ENCODE measurements at places on chromosomes 6 and 20. TPM values are rescaled to one million over a fixed set of nuclear protein-coding genes. Genes with fewer than 3 reads are reported as not detected.

The SSTR4 gene
- total RNA-seq: not detected

DNA sequence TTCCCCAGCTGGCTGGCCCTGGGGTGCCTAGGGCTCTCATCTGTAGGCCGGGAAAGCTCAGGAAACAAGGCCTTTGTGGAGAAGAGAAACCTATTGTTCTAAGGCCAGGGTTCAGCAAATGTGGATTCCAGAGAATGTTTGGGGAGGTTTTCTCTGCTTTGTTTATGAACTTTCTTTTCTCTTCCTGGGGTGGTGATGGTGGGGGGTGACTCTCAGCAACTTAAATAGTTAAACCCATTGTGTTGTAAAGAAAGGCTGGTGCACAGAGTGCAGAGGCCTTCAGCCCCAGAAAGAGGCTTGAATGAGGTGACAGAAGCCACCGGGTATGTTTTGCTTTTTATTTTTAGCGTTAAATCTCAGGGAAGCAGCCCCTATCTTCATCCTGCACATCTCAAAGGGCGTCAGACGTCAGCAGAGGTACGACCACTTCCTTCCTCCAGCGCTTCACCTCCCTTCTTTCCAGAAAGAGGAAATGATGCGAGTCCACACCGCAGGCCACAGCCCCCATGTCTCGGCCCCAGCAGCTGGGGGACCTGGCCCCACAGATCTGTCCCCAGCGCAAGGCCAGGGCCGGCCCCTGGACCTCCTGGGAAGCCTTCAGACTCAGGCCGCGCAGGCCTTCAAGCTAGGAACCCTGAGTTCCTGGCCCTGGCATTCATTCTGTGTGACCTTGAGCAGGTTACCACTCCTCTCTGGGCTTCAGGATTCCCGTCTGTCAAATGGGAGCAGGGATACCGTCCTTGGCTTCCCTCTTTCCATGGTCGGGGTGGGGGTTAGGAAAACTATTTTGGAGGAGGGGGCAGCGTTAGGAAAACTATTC lies 605 bp upstream of the PPP1R16B start:
- DNase-seq: peak; percentile 87

GRCh38 chr20:9071976-9072726 lies 3.3 kb downstream of the PLCB4 start:
- DNase-seq: no peak

DNA sequence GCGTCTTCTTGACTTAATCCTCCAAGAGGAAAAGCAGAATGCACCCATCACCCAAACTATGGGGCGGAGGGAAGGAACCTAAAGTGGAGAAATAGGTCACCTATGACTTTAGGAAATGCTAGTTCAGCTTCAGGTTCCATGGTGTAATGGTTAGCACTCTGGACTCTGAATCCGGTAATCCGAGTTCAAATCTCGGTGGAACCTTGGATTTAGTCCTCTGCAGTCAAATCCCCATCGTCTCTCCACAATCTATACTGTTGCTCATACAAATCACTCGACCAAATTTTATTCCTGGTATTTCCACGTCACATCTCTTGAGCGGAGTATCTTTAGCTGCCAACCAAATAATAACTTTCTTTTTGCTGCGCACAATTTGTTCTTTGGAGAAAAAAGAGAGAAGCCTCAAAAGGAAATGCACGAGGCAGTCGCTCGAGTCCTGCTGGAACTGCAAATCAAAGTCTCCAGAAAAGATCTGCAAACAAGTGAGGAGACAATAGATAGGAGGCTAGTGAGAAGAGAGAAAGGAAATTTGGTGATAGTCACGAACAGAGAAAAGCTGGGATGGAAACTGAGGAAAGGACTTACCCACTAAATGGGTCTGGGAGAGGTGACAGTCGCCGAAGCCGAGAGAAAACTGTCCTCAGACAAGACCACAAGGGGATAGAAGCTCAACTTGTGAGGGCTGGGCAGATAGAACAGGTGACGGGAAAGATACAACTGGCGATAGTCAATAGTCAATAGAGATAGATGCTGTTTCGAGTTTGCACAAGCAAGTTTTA lies 16.6 kb downstream of the POM121L2 start:
- no peak for DNase-seq

- DNase-seq: no peak
Measured at GRCh38 chr6:113697632-113698410, 159.3 kb upstream of the MARCKS start.

The CYP39A1 gene
- not detected for total RNA-seq

The ABT1 gene
- 27.6 TPM for total RNA-seq

- no peak for DNase-seq
Measured at GRCh38 chr6:161256407-161256806, 17.5 kb downstream of the AGPAT4 start.

- no peak for DNase-seq
Measured at GRCh38 chr6:7505189-7505699, 36.2 kb upstream of the DSP start.

The TFAP2D gene
- total RNA-seq: not detected

GRCh38 chr6:113733381-113733780 lies 123.8 kb upstream of the MARCKS start:
- DNase-seq: no peak

DNA sequence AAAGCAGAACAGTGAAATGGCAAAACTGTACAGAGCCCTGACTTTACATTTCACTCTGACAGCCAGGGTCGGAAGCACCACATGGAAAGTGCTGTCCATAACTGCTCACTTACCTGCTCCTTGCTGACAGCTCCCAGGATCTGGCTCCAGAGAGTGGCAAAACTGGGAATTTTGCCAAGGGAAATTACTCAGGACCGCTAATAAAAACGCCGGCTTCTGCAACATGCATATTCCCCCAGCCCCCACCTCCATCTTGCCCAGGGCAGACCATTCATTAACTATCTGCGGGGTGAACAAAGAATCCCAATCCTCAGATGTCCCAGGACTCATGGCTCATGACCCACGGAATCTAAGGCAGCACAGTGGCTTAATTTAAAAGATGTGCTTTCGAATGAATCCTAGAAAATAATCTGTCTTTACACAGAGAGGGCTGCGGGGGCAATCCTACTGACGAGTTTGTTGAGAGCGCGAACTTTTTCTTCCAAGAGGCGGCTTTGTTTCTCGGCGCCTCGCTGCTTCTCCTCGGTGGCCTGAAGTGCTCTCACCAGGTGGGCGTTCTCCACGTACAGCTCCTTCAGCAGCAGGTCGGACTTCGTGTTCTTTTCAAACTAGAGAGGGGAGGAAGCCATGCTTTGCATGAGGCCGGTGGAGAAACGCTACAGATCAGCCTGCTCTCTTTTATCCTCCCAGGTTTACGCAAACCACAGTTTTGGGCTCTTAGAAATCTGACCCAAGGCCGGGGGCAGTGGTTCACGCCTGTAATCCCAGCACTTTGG lies 45.8 kb downstream of the GINS1 start:
- no peak for DNase-seq

All from T-cell (primary cell).